ENCODE measurements at places on chromosomes 2 and 18. TPM values are rescaled to one million over a fixed set of nuclear protein-coding genes. Genes with fewer than 3 reads are reported as not detected.

DNA sequence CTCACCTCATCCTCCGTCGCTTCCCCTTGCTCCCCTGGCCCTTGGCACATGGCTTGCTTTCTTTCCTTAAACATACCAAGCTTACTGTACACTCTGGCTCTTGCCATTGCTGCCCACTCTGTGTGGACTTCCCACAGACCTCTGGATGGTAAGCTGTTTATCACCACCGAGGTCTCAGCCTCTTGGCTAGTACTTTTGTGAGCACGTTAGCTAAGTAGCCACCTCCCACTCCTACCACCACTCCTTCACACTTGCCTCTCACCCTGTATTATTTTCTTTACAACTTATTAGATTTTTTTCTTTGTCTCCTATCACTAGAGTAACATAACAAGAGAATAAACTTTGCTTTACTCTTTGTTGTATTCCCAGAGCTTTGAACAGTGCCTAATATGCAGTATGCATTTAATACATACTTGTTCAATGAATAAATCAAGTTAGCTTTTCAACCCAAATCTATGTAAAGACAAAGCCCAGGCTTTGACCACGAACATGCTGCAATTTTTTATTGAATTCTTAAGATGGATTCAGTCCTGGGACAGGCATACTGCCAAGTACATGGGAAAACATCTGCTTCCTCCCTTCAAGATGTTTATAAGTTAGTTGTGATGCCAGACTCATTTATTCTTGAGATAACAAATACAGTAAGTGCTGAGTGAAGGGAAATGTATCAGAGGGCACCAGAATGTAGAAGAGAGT is 25.0 kb upstream of the MSGN1 start:
- no peak for DNase-seq

- no peak for DNase-seq
Measured at GRCh38 chr18:35747894-35748472, 166.4 kb downstream of the GALNT1 start.

- DNase-seq: no peak
Measured at GRCh38 chr2:170843656-170844055, 27.0 kb downstream of the GAD1 start.

DNA sequence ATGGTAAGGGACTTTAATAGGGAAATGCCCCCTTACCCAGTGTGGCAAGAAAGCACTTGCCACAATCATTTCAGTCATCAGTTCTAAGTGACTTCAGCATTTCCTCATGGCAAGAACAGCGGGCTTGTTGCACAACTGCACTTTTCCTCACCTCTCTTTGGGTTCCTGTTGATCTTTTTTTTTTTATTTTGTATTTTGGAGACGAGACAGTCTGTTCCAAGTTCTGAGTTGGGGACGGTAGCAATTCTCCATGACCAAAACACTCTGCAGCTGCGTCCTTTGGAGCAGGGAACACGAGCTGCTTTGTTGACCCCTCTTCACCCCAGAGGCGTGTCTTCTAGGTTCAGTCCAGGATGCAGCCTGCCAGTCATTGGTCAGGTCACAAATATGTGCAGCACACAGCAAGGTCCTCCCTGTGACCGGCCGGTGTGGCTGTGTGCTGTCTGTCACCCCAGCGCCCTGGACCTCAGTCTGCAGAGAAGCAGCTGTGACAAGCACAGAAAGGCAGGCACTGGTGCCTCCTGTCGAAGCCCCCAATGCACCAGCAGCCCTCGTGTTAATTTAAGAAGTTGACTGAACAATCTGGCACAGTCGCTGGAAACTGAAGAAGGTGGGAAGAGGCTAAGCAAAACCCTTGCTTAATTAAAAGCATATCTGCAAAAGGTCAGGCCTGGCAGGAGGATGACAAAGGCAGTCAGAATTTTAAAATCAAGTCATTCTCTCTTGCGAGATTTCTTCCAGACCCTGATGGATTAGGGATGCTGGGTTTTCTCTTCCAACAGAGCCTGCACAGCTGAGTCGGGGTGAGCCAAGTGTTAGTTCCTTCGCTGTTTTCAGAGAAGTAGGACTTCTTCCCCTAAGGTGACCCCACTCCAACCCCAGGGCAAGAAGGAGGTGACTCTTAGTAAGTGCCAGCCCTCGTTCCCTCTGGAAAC is 96.7 kb upstream of the COPS8 start:
- peak; percentile 84 for DNase-seq

DNA sequence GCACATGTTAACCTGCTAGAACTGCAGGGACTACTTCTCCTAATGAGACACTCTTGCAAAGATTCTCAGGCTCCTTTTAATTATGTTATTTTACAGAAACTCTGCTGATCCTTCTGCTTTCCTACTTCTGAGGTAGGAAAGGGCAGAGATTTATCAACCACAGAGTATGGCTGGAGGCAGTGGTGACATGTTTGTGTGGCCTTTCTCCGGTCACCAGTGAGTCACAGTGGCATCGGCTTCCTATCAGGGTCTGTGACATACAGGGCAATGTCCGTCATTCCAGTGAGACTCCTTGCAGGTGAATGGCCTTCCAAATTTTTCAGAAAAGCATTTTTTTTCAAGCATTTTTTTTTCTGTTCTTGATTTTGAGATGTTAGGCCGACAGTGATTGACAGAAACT is 180.7 kb upstream of the LYPD1 start:
- no peak for DNase-seq

- no peak for DNase-seq
Measured at GRCh38 chr2:236217926-236218325, 46.3 kb downstream of the ASB18 start.

DNA sequence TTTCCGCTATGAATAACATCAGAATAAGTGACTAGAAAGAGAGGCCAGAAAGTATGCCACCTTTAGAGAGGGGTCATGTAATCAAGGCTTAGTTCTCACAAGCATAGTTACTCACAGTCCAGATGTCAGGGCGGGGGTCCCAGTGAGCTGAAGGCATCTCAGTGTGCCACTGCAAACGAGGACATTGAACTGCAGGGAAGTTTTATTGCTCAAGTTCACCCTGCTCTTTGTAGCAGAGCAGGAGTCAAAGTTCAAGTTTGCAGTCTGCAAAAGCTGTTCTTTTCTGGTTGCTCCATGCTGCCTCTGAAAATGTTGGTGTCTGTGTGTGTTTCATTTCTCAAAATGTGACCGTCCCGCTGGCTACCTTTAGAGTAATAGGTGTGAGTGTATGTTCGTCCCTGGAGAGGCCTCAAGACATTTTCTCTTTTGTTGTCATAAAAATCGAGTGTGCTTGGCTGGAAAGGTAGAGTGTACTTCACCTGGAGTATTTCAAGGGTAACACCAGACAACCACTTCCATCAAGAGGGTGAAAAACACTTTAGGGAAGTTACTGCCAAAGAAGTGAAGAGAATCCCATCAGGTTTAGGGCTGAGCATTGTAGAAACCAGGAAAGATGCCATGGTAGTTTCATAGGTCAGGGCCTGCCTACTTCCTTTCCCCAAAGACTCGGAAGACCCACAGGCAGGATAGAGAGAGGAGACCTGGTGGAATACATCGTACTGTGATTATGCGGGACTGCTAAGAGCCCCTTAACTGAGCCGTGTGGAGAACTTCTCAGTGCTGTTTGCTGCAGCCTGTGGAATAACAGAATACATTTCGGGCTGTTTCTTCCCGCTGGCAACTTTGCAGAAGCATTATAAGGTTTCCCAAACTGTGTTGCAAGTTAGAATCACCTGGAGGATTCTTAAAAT is 89.9 kb downstream of the LYPD6 start:
- no peak for DNase-seq

- no peak for DNase-seq
Measured at GRCh38 chr2:102652126-102652525, 32.8 kb downstream of the SLC9A2 start.

- no peak for DNase-seq
Measured at GRCh38 chr2:3597567-3597966, 2.7 kb downstream of the COLEC11 start.

DNA sequence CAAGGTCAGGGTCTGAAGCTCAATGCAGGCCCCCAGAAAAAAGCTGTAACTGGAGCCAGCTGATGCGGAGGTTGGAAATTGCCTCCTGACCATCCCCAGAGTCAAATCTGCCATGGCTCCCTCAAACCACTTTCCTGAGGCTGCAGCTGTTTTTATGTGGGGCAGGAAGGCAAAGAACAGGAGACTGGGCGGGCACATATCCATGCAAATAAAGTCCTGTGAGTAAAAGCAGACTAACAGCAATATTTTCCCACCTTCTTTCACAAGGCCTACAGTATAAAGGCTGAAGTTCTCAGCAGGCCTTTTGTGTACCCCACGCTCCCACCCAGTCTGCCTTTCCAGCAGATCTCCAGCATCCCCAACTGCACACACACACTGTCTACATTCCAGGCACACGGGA is 47.1 kb downstream of the CYP1B1 start:
- DNase-seq: no peak

DNA sequence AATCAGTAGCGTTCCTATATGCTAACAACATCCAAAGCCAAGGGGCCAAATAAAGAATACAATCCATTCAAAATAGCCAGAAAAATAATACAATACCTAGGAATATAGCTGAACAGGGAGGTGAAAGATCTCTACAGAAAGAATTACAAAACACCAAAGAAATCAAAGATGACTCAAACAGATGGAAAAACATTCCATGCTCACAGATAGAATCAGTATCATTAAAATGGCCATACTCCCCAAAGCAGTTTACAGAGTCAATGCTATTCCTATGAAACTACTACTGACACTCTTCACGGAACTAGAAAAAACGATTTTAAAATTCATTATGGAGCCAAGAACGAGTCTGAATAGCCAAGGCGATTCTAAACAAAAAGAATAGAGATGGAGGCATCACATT is 57.4 kb downstream of the CCBE1 start:
- no peak for DNase-seq

DNA sequence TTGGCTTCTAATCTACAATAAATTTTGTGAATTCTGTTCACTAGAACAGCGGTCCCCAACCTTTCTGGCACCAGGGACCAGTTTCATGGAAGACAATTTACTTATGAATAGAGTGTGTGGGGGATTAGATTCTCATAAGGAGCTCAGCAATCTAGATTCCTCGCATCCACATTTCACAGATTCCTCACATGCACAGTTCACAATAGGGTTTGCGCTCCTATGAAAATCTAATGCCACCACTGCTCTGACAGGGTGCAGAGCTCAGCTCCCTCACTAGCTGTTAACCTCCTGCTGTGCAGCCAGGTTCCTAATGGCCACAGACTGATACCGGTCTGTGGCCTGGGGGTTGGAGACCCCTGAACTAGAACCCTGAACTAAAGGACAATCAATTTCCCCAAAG is 1568.6 kb upstream of the NXPH2 start:
- DNase-seq: no peak

DNA sequence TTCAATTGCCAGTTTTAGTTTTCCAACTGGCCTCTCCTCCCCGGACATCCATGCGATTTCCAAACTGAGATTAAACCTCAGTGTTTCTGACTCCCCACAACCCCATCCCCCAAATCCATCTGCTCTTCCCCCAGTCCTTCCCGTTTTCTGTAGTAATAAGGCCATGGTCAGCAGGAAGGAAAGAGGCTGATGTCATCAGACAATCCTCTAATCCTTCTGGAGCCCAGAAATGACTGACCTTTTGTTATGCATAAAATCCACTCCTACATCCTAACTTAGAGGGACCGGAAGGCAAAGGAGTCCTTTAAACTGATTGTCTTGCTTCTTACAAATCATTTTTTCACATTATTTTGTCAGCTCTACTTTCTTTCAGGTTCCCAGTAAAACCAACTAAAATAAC is 155.8 kb downstream of the INO80D start:
- no peak for DNase-seq

DNA sequence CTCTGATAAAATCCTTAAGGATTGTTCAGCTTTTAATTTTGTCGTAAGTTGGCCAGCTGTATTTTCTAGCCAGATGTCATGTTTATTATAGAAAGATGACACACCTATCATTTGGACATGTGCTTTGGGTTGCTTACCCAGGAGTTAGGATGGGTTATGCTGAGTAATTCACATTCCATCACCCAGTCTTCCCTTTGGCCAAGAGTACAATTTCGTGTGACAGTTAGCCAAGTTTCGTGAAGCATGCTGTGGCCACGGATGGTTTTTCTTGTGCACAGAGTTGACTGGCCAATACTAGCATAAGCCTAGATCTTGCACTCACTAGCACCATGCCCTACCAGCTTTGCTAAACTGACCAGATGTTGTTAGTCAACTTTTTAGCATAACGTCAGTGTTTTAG is 5.8 kb downstream of the MAPRE3 start:
- no peak for DNase-seq

- no peak for DNase-seq
Measured at GRCh38 chr18:23852236-23853045, 162.1 kb upstream of the TTC39C start.

GRCh38 chr2:121297217-121297830 is 12.3 kb upstream of the TFCP2L1 start:
- DNase-seq: no peak

GRCh38 chr2:223877721-223878410 is 40.5 kb upstream of the AP1S3 start:
- no peak for DNase-seq

DNA sequence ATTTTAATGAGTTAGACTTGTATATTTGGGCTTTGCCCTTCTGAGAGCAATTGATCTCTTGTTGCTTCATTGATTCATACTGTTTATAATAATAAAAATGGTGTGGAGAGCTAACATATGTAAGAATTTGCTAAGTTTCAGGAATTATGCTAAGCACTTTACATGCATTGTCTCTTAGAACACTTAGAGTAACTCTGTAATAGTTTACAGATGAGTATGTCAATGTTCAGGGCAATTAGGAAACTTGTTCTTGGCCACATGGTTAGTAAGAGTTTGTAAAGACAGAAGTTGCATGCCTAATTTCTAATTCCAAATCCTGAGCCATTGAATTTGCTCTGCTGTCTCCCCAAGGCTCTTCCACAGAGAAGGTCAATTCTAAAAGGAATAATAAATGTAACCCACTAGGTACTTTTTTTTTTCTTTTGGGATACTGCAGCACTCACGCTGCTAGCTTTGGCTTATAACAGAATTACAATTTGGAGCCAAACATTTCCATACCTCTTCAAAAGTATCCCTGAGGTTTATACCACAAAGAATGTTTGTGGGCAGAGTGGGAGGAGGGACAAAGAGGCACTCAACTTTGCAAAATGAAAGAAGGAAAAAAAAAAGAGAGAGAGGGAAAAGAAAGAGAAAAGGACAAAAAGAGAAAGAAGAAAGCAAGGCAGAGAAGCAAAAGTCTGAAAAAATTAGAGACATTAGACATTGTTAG is 232.4 kb downstream of the CALCRL start:
- DNase-seq: no peak

Gene VPS54
- 10.0 TPM for total RNA-seq

Gene MYOM1
- 611 TPM for total RNA-seq

Gene RMDN2
- total RNA-seq: 5.8 TPM

Gene SLC5A7
- 0.11 TPM for total RNA-seq

Gene CNDP1
- total RNA-seq: not detected

Gene PKDCC
- total RNA-seq: 114 TPM

Gene ZC3H8
- 10.6 TPM for total RNA-seq

Gene PRSS56
- total RNA-seq: 0.11 TPM

Gene KCNJ13
- not detected for total RNA-seq

Gene ARHGEF33
- 0.62 TPM for total RNA-seq

Gene LIMS2
- 260 TPM for total RNA-seq
